ENCODE measurements at places on chromosomes 12 and 14.

DNA sequence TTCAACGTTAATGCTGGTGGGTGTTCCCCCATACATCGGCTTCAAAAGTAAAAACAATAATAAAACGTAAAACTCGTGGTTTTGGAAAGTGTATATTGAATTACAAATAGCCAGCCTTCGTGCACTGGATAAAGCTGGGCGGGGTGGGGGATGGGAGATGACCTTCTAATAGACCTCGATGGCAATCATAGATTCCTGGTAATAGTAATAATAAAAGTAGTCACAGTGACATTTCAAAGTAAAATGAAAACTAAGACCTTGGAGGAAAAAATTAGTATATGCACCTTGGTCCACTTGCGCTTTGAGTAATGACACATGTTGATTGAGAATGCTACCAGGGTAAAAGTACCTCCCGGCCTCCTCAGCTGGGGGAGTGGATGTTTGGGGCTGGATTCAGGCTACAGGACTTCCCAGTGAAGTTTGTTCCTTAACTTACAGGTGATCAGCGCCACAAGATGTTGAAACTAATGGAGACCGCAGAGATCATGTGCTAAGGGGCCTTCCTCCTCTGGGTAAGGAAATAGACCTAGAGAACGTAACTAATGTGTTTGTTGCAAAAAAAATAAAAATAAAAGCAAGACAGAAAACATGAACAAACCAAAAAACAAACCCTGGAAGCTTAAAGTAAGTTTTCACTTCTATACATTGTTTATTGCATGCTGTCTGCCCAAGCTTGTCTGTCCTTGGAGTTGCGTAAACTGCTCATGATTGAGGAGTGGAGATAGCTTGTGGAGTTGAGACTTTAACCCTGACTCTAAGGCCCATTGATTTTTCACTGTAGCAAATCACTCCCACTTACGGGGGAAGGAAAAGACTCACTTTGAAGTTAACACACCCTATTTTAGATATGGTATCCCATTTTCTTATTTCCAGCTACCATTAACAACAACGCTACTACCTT is 907 bp upstream of the LRIG3 start:
- DNase-seq = no peak

DNA sequence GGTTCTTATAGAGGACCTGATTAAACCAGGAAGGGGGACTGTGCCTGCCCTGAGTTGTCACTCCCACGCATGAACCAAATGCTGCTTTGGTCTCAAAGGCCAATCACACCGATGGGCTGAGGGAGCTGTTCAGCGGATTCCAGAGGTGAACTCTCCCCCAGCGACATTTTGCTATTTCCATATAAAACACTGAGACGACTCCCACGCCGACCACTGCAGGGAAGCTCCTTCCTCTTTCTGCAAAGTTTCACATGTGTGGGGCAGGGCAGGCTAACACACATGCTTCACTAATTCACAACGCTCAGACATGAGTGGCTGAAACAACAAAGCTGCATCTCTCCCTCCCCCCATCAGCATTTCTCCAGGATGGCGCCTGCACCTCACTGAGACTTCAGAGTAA is 37.8 kb upstream of the TMEM132D start:
- DNase-seq = no peak

GRCh38 chr12:55840581-55841351 is 2.0 kb downstream of the MMP19 start:
- no peak for DNase-seq

- peak; percentile 47 for DNase-seq
These were observed 101.2 kb downstream of the NELL2 start for GRCh38 chr12:44774815-44775411.

- DNase-seq = no peak
These were observed 9.9 kb downstream of the PIWIL1 start for GRCh38 chr12:130347588-130347987.

GRCh38 chr14:53306911-53307310 is 153.8 kb upstream of the DDHD1 start:
- DNase-seq = no peak

DNA sequence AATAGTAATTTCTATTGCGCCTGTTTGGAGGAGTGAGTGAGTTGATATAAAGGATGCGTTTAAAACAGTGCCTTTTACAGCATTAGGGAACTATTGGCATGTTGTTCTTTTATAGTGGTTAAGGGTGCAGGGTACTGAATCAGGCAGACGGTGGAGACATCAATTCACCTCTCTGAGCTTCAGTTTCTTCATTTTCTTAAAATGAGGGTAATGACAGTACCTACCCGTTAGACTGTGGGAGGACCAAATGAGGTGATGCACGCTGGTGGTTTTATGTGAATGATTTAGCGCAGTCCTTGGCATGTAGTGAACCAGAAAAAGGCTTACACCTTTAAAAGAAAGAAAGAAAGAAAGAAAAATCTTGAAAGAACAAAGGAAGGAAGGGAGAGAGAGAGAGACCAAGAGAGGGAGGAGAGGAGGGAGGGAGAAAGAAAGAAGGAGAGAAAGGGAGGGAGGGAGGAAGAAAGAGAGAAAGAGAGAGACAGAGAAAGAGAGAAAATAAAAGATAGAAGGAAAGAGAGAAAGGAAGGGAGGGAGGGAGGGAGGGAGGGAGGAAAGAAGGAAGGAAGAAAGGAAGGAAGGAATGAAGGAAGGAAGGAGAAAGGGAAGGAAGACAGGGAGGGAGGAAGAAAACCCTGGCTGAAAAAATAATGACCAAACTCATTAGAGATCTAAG is 22.2 kb upstream of the CCND2 start:
- DNase-seq = no peak

GRCh38 chr12:64631197-64631596 is 20.9 kb downstream of the RASSF3 start:
- DNase-seq = no peak

DNA sequence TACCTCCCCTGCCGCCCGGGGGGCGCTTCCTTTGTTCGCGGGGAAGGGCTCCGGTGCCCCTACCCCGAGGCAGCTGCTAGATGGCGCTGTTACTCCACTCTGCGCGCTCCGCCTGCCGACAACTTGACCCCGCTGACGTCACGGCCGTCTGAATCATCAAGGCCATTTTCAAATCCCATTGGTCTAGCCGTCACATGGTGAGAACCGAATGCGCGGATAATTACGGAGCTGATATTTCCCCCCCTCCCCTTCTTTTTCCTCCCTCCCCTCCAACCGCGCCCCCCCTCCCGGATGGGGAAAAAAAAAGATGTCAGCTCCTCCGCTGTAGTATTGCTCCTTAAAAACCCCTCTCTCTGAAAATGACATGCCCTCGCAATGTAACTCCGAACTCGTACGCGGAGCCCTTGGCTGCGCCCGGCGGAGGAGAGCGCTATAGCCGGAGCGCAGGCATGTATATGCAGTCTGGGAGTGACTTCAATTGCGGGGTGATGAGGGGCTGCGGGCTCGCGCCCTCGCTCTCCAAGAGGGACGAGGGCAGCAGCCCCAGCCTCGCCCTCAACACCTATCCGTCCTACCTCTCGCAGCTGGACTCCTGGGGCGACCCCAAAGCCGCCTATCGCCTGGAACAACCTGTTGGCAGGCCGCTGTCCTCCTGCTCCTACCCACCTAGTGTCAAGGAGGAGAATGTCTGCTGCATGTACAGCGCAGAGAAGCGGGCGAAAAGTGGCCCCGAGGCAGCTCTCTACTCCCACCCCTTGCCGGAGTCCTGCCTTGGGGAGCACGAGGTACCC is at the start of gene HOXC10:
Gene HOXC10, plus strand, starts transcription at position 246 of the 791 bp plus-strand sequence. Its CDS starts 114 bp downstream, at position 360.
- peak; percentile 28 for DNase-seq

DNA sequence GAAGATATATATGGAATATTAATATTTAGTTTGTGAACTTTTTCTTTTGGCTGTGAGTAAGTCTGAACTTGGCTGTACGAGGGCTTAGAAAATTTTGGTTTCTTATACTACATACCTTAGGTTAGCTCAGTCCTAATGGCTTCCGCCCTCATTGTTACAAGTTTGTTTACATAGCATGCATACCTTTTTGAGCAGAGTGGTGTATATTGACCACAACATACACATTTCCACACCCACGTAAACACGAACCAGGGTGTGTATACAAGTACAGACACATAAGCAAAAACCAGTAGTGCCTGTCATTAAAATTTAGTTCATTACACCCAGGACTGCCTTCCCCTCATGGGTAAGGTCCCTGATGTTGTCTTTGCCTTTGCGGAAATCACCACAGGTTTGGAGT is 230.2 kb upstream of the RGS6 start:
- no peak for DNase-seq

GRCh38 chr12:26125400-26126339 is 833 bp upstream of the BHLHE41 start:
- no peak for DNase-seq

DNA sequence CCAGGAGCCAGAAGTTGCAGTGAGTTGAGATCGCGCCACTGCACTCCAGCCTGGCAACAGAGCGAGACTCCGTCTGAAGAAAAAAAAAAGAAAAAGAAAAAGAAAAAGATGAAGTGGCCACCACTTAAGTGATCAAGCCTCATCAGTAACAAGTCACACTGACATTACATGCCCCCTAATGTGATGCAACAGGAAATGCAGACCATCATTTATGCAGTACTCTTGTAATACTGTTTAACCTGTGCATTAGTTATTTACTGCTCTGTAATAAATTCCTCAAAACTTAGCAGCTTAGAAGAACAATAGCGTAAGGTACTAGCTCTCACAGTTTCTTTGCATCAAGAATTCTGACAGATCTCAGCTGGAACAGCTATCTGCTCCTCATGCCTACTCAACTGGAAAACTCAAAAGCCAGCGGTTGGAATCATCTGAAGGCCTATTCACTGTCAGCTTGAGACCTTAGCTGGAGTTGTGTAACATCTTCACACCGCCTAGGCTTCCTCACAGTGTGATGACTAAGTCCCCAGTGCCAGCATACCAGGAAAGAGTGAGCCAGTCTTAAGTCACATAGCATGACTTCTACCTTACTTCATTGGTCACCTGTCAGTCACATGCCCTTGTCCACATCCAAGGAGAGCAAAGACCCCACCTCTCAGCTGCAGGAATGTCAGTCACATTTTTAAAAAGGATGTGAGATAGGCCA is 31.5 kb downstream of the EPS8 start:
- DNase-seq = no peak

DNA sequence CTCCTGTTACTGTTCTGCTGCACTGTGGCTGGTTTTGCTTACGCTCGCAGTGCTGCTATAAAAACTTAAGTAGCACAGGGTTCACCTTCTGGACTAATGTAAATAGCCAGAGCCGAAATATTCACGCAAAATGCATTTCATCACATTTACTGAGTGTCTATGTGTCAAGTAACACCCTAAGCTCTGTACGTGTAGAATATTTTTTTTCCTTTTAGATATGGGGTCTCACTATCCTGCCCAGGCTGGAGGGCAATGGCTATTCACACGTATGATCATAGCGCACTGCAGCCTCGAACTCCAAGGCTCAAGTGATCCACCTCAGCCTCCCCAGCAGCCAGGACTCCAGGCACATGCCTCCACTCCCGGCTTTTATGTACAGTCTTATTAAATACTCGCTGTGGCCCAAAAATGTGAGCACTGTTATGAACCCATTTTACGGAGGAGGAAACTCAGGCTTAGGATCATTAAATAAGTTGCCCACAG is 60.8 kb upstream of the RIMBP2 start:
- DNase-seq = no peak

Measured in stimulated activated CD8-positive, alpha-beta memory T cell treated with anti-CD3 and anti-CD28 coated beads, Interleukin-4, amount 100 ng/mL, for 1 hour (primary cell).